Erythroblast (primary cell): ENCODE measurements at places on chromosomes 7 and 10.

GRCh38 chr10:114131094-114131493 lies 42.9 kb downstream of the CCDC186 start:
- DNase-seq, result no peak

DNA sequence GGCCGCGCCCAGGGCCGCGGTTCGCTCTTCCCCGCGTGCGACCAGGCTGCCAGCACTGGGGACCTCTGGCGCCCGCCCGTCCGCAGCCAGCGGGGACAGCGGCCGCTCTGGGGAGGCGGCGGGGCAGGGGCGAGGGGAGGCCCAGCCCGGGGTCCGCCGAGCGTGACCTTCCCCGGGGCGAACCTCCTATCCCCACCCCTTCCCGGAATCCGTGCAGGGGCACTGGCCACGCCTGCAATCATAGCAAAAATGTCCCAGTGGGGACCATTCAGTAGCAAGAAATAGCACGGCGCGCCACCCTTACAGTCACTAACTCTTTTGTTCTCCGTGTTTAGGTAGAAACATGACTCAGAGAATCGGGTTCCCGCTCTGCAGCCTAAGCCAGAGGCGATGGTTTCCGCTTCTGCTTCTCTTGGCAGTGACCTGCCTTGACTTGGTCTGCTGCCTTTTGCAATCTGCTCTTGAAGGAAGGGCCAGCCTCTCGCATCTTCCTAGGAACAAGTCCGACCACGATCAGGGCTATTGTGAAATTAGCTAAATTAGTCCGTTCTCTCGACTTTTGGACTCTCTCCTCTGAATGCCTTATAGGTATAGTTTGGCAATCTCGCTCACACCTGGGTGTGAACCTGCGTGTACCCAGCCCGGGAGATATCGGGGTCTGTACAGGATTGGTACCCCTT lies 79.3 kb upstream of the ACBD5 start:
- DNase-seq, result no peak

- no peak for DNase-seq
Measured at GRCh38 chr10:121845044-121845784, 82.6 kb downstream of the ATE1 start.

DNA sequence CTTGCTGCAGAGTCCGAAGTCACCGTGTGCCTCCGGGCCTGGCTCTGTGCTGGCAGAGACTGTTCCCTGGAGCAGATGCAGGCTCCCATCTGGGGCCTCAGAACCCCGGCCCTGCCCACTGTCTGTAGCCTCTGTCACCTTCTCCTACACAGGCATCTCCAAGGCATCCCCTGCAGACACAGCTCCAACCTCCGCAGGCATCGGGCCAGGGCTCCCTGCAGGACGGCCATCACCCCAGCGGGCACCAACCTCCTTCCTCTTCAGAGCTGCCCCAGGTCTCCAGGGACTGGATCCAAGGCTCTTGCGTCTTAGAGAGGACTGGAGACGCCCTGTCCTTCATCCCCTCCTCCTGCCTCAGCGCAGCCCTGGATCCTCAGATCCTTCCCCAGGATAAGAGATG lies 69.9 kb upstream of the MYL10 start:
- no peak for DNase-seq

DNA sequence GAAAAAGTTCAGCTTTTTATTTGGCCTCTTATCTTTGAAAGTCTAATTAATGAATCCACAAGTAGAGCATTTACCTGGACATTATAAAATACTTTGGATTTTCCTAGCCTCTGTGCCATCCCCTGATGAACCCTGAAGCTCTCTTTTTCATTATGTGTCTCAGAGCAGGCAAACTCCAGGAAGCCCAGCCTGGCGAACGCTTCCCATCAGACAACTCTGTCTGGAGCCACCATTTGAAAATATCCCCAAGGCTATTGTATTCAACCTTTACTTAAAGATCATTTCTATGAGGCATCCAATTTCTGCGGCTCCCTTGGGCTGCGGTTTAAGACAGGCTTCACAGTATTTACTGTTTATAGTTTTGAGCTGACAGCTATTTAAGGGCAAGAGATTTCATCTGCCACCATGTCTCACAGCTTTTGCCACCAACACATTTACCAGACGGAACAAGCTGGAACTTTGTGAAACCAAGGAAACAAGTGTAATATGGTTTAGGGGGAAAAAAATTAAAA lies 257.2 kb upstream of the GLI3 start:
- DNase-seq, result no peak

DNA sequence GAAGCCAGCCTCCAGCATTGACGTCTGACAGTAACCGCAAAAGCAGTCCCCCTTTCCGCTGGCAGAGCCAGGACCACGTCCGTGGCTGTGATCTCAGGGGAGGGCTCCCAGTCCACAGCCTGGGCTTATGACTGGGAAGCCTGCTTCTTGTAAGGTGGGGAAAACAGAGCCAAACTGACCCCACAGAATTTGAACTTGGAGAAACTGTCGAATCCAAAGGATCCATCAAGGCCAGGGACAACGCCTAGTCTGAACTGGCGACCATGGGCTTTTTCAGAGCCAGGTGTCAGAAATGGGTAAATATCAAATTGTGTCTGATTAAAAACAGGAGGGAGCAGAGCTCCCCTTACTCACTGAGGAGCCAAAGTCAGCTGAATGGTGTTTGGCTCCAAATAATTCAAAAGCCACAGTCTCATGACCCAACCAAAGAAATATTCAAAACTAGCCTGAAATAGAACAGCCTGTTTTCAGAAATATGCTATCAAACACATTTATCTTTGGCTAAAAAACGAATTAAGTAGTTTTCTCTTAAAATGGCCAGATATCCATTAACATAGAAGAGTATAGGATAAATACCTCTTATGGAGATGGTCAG lies 751.4 kb upstream of the GALNT17 start:
- no peak for DNase-seq

- DNase-seq, result no peak
Measured at GRCh38 chr7:48295296-48295971, 124.2 kb downstream of the ABCA13 start.

GRCh38 chr7:44227911-44228310 lies 27.1 kb downstream of the YKT6 start:
- DNase-seq, result no peak

- DNase-seq, result no peak
Measured at GRCh38 chr7:75743455-75743859, 4.7 kb upstream of the HIP1 start.

GRCh38 chr7:46026741-46027140 lies 105.7 kb upstream of the IGFBP3 start:
- no peak for DNase-seq

DNA sequence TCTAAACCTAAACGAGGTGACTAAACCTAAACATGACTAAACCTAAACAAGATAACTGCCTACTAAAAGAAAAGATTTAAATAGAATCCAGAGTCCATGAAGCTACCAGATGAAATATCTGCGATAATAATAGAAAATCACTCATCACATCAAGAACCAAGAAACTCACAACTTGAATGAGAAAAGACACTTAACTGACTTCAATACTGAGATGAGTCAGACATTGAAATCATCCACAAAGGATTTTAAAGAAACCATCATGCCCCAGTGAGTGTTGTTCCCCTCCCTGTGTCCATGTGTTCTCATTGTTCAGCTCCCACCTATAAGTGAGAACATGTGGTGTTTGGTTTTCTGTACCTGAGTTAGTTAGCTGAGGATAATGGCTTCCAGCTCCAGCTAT lies 416.0 kb downstream of the CALN1 start:
- DNase-seq, result no peak

DNA sequence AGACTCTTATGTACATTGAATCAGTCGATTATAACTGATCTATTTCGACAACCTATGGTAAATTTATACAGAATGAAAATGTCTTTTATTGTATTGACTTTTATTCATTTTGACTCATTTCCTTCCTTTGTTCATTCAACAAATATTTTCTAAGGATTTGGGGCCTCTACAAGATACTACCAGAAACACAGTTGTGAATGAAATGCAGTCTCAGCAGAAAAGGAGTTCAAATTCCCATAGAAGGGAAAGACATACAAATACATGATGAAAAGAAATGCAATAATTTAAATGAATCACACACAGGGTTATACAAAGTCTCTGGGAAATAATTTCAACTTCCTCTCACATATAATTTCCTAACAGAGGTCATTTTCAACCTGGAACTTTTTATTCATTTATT lies 134.0 kb upstream of the SEMA3A start:
- DNase-seq, result no peak

DNA sequence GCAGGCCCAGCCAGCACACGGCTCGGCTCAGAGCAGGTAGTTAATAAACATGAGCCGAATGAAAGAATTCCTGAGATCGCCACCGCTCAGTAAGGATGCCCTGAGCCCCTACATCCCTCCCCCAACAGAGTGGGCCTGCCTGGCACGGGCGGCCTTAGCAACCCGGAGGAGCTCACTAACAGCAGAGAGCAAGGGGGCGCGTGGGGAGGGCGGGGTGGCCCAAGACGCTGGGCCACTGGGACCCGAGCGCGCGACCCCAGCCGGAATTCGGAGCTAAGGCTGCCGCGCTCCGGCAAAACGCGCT lies 403 bp upstream of the ENO4 start:
- no peak for DNase-seq

DNA sequence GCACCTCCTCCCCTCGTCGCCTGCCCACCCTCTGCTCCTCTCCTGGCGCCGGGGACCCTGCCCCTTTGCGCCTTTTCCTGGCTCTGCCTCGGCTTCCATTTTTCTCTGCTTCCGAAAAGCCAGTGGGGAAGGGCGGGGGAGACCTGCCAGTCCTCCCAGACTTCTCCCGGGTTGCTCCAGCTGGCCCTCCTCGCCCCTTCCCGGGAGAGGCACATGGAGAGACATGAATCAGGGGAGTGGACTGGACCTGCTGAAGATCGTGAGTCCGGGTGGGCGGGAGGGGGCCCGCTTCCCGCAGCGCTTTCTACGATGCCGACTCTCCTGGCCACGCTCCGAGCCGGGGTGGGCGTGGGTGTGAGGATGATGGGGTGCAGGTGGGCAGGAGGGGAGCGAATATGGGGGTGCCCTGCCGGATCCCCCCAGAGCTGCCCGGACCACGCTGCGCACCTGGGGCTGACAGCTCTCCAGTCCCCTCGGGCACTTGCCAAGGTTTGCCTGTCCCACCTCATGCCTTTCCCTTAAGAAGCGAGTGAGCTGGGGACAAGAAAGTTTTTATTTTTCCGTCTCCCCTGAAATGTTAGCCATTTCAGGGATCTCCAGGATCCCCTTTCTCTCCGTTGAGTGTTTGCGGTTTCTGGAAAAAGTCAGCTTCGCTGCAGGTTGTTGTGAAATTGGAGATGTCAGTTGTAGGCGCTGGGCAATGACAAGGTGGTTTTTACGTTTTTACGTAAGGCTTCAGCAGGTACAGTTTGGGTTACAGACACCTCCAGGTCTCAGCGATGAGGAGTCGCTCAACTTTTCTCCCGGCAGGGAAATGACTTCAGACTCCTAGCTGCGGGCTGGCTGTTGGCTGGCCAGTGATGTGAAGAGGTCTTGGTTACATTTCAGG lies 977 bp downstream of the CACNB2 start:
- DNase-seq, result no peak

- DNase-seq, result no peak
Measured at GRCh38 chr7:77476871-77477270, 60.2 kb upstream of the PTPN12 start.

DNA sequence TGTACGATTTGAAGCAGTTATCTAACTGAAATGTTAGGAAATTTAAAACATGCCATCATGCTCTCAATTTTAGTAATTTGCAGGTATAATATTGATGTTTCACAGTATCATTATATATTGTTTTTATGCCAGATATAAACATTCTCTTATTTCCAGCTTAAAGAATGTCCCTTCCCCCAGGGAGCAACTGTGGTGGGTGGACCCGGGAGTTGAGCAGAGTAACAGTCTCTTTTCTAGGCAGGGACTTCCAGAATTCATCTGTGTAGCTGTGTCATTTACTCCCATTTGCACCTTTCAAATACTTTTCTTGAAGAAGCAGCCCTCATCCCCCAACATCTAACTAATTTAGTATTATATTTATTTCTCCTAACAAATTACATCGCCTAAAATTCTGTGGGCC lies 9.6 kb downstream of the INPP5F start:
- DNase-seq, result no peak

- no peak for DNase-seq
Measured at GRCh38 chr10:16942381-16943078, 125.3 kb upstream of the RSU1 start.

DNA sequence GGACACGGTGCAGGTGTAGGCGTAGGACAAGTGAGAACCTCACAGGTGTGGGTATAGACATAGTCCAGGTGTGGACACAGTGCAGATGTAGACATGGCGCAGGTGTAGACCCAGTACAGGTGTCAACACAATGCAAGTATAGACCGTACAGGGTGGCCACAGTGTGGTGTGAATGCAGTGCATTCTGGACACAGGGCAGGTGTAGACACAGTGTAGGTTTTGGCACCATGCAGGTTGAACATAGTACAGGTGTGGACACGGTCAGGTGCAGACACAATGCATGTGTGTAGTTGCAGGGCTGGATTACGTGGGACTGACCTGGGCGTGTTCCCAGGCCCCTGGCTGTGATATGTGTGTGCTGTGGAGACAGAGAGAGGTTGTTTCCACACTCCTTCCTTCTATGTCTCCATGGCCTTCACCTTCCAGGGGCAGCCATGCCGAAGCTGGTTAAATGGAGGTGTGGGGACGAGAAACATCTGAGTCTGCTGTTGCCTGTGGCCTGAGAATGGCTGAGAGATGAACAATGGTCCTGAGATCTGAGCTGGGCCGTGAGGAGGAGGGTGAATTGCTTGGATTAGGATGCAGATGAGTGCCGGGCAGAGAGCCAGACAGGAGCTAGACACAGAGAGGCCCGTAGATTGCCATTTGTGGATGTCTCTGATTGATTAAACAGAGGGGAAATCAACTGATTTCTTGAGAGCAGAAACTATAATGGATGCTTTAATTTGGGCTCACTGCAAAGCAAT lies 343.9 kb upstream of the SHH start:
- DNase-seq, result no peak

DNA sequence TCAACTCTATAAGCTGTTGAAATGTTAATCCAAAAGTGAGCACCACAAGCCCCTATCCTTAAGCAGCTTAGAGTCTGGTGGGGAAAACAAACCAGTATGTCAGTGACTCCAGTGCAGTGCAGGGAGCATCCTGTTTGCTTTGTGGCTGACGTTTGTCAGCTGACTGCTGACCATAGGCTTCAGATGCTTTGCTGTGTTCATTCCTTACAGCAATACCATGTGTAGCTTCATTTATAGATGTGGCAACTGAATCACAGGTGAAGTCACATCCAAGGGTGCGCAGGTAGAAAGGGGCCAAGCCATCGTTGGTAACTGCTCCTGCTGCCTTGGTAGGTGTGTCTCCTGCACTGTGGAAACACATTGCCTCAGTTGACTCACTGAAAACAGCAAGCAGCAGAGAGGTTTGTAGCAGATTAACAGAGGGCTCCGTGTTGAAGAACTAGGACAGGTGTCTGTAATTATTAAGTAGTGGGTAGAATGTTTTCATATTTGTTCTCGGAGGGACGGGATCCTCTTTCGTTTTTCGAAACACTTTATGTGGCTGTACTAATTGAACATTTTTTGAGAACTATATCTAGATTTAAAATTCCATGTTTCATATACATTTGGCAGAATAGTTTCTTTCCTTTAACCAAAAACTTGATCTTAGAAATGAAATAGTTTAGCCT lies 2.0 kb downstream of the INSIG1 start:
- DNase-seq, result peak; percentile 40
